ENCODE measurements at places on chromosomes 4 and X.
A peak's percentile ranks its signal among the peaks of the same experiment; 100 is the strongest.

DNA sequence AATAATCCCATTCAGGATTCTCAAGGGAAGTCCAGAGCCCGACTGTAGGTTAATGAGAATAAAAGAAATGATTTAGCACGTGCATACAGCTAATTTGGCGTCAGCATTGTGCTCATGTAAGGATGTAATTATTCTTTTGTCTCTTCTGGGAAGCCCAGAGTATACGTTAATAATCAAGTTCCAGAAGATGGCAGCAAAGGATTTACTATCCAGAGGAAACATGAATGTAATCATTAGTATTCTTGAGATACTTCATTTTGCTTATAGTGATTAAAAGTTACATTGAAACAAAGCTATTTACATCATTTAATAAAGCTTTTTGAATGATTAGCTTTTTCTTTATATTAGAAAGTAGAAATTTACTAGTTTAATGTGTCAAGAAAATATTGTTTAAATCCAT, 27.1 kb upstream of the MAP9 start:
- no peak for DNase-seq

- peak; percentile 18 for DNase-seq
Observed at GRCh38 chrX:132480581-132481203, 8.1 kb downstream of the MBNL3 start.

DNA sequence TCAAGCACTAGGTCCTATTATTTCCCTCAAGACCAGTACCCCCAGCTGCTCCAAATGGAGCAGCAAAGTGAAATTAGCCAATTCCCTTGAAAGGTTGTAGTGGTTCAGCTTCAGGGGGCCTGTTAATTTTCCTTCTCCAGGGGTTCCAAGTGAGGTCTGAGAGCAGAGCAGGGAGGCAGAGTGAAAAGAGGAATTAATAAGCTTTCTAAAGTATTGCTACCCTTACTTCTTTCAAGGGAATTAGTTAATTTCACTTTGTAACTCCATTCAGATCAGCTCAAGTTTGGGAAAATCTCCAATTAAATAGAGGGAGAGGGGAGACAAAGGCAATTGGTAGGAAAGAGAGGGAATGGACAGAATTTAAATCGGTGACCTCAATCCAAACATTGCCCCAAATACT, 78.7 kb upstream of the SLC7A11 start:
- no peak for DNase-seq

GRCh38 chrX:155070663-155070974, 317 bp downstream of the CMC4 start:
- DNase-seq, result peak; percentile 40

- DNase-seq, result no peak
Observed at GRCh38 chr4:10460313-10461047, 3.3 kb upstream of the ZNF518B start.

GRCh38 chrX:150570512-150570911, 2.1 kb downstream of the MTM1 start:
- no peak for DNase-seq

- no peak for DNase-seq
Observed at GRCh38 chrX:44974451-44974850, 101.5 kb downstream of the KDM6A start.

DNA sequence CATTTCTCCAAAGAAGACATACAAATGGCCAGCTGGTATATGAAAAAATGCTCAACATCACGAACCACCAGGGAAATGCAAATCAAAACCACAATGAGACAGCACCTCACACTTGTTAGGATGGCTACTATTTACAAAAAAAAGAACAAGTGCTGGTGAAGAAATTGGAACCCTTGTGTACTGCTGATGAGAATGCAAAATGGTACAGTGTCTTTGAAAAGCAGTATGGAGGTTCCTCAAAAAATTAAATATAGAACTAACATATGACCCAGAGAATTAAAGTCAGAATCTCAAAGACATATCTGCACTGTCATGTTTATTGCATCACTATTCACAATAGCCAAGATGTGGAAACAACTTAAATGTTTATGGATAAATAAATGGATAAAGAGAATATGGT, 20.9 kb downstream of the PAGE4 start:
- no peak for DNase-seq

- no peak for DNase-seq
Observed at GRCh38 chrX:111515298-111515697, 3.9 kb downstream of the SERTM2 start.

GRCh38 chr4:129550281-129550785, 454.4 kb downstream of the C4orf33 start:
- no peak for DNase-seq

DNA sequence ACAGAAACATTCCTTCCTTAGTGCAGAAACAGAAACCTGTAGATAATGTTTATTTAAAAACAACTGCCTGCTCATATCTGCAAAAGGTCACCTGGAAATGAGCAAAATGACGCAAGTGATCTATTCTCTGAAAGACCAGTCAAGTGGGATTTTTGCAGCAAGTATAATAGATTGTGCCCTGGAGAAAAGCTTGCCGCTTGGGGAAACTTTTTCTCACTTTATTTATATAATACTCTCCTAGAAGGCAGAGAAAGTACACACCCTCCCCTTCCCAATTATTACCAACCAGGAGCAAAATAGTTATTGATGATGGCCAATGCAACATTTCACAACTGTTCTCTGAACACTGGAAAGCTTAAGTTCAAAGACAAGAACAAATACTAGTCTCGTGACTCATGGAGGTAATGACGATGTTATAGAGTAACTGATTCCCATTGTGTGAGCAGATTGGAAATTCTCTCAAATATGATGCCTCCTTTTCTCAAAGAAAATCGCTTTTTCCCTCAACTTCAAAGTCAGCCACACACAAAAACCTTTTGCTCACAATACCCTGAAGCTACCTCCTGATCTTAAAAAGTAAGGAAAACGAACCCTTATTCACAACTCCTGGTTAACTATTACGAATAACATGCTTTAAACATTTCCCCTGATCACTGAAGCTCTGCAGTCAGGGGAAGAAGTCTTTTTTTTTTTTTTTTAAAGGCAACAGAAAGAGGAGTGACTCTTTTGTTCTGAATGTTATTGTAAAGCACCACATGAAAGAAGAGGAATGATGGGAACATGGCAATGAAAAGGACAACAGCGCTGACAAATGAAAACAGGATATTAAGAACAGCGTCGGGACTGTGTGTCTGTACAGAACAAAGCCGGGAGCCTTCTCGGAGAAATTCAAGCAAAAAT, 41.0 kb downstream of the MID1 start:
- no peak for DNase-seq

DNA sequence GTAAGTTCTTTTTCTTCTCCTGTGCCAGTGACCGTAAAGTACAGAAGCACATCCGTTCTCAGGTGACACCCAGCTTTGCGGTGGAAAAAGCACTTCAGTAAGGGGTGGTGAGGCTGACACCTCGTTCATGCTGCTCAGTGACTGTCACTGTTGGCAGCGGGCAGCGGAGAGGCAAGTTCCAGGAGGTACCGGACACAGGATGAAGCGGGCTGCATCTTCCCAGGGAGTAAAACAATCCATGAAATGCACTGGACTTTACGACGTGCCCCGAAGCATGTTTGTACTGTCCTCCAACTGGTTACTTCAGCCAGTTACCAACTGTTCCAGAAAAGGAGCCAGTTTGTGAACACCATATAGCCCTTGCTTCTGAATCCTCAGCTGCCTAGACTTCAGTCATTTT, 110.7 kb downstream of the ZNF827 start:
- DNase-seq, result no peak

GRCh38 chr4:81030981-81031791, 678 bp downstream of the BMP3 start:
- DNase-seq, result no peak

- no peak for DNase-seq
Observed at GRCh38 chrX:11437642-11438379, 144.6 kb downstream of the AMELX start.

DNA sequence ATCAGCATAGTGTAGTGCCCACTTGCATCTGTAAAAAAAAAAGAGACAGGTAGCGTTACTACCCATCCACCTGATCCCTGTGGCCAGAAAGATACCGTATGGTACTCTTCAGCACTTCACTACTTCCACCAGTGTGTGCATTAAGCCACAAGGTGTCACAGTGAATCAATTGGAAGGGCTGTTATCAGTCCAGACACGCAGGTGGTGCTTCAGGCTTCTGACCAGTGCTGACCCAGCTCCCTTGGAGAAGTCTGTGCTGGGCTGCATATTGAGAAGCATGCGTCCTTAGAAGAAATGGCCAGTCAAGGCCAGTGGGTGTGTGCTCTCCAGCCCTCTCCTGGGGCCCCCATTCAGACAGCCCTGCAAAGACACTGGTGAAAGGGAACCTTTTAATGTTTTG, 10.6 kb downstream of the LDB2 start:
- no peak for DNase-seq

DNA sequence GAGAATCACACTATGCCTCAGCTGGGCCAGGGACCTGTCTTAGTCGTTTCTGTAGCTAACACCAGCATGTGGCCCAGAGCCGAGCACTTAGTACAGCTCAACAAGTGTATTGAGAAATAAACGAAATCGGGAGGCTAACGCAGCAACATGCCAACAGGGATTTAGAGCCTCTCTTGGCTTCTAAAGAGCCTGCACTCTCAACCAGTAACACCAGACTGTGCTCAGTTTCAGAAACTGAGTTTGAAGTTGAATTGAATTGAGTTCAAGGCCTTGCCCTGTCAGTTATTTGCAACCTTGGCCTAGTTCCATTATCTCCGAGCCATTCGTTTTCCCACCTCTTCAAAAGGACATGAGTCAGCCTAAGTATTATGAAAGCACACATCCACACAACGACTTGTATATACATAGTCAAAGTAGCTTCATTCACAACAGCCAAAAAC, 71.3 kb upstream of the LDB2 start:
- DNase-seq, result no peak

GRCh38 chrX:51215266-51215665, 117.4 kb upstream of the NUDT10 start:
- no peak for DNase-seq

- DNase-seq, result no peak
Observed at GRCh38 chr4:185357733-185358440, 37.8 kb downstream of the LRP2BP start.

- DNase-seq, result no peak
Observed at GRCh38 chrX:129763666-129764065, 16.1 kb upstream of the SASH3 start.

DNA sequence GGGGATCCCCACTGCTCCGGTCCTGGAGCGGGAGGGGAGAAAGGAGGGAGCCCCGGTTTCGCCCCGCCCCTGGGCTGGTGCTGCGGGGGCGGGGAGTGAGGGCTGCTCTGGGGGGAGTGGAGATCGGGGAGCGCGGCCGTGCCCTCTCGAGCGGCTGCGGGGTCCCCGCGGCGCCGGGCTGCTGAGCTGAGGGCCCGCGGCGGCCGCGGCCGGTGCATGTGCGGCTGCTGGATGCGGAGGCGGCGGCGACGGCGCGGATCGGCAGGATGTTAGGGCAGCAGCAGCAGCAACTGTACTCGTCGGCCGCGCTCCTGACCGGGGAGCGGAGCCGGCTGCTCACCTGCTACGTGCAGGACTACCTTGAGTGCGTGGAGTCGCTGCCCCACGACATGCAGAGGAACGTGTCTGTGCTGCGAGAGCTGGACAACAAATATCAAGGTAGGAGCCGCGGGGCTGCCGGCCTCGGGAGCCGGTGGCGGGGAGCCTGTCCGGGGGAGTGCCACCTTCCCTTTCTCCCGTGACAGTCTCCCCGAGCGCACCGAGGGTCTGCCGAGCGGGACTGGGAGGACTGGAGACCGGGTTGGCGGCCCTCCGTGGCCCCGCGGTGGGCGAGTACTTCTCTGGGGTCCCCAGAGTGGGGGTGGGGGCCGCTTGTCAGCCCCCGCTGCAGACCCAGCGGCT, at the start of gene ING2:
TSS of gene ING2 (plus strand) at position 129 of the 681 bp plus-strand sequence. CDS start at position 267, 138 bp downstream.
- DNase-seq, result no peak

GRCh38 chr4:147060151-147060931, 114.7 kb upstream of the TTC29 start:
- no peak for DNase-seq

DNA sequence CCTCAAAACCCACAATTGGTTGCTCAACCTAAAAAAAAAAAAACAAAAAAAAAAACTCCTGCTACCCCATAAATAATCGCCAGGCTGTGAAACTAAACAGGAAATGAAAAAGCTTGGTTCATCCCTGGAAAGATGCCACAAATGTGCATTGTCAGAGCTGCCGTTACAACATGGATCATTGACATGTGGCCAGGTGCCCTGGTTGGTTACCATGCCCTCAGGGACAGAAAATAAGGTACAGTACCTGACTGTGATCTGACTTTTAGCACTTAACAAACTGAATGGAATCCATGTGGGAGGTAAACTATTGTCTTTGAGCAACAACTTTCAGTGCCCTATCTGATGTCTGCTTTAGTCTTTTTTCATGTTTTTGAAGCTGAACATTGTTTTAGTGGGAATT, 118.0 kb upstream of the RPL34 start:
- no peak for DNase-seq

- no peak for DNase-seq
Observed at GRCh38 chrX:105882581-105883275, 60.4 kb downstream of the NRK start.

- DNase-seq, result no peak
Observed at GRCh38 chrX:41664908-41665307, 23.9 kb upstream of the GPR34 start.

- DNase-seq, result no peak
Observed at GRCh38 chrX:154411981-154412340, 622 bp downstream of the TAFAZZIN start.

DNA sequence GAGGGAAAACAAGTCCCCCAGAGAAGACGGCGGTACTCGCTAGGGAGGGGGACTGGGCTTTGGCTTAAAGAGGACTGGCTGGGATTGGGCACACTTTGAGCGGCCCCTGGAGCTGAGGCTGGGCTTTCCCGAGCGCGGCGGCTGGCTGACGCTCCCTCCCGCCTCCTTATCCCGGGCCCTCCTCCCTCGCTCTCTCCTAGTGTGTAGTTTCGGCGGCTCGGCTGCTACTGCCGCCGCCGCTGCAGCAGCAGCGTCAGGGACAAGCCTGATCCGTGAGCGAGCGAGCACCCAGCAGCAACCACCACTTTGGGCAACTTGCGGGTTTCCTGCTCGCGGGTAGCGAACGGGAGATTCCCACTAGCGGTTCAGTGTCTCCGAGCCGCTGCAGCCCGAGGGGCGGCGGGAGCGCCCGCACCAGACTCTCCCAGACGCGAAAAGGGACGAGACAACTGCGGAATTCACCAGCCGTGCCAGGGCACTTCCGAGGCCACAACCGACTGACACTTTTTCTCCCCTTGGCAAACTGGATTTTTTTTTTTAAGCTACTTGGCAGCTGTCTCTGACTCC, 632 bp upstream of the PCDH7 start:
- DNase-seq, result no peak

GRCh38 chr4:53147711-53148110, 218.2 kb downstream of the SCFD2 start:
- no peak for DNase-seq

- DNase-seq, result no peak
Observed at GRCh38 chrX:41935832-41936231, 12.5 kb upstream of the CASK start.
